ENCODE measurements at places on chromosomes 11 and 22.

DNA sequence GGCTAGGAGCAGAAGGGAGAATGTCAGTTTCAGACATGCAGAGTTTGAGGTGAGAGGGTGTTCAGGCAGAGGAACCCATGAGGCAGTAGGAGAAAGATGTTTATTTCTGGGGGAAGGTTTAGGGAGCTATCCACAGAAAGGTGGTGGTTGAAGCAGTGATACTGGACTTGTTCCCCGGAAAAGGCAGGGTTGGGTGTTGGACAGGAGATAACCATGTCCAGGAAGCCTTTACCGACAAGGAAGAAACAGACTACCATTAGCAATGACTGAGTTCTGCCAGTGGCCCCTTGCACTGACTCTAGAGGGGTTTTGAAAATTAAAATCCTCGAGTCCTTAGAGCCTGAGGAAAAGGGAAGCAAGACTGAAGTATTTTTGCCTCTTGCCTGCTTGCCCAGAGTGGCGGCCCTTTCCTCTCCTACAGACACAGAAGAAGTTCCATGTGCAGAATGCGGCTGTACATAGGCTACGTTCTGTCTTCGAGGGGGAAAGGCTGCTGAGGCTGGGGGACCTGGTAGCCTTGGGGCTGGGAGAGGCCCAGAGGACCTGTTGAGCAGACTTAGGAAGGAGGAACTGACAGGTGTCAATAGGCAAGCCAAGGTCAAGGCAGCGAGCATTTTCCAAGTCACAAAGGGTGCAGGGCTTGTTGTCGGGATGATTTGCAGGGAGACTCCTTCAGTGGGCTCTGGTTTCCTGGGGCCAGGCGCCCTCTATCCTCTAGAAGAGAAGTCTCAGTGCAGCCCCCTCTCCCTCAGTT is 146.7 kb downstream of the LDLRAD3 start:
- no peak for DNase-seq

DNA sequence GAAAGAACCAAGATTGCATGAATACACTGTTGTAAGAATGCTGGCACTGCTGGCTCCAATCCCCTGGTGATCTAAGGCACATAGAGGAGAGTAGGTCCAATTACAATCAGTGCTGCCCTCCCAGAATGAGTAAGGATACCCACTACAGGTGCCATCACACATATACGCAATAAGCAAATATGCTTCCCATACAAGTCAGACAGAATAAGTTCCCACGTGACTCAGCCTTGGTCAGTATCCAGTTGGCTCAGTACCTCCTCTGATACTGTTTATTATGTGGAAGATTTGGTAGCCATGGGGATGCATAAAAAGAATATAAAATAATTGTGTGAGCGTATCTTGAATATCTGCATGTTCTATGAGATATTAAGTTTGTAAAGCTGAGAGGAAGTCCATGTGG is 8.9 kb upstream of the OR2D3 start:
- DNase-seq: no peak

DNA sequence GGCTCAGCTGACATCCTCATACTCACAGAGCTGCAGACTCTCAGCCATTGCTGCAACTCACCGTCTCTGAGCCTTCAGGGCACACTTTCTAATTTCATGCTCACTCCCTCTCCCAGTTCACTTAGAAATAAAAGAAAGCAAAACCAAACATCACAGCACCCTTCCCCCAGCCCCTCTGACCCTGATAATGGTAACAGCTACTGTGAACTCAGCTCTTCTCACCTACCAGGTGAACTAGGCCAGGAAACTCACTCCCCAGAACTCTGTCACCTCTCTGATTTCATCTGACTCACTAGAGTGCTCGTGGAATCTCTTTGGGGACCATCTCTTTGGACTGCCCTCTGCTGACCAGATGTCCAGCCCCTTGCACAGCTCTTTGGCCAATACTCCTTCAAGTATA is 14.5 kb upstream of the PARVA start:
- DNase-seq: no peak

GRCh38 chr11:9847636-9848035 is 183.8 kb downstream of the SWAP70 start:
- DNase-seq: no peak

DNA sequence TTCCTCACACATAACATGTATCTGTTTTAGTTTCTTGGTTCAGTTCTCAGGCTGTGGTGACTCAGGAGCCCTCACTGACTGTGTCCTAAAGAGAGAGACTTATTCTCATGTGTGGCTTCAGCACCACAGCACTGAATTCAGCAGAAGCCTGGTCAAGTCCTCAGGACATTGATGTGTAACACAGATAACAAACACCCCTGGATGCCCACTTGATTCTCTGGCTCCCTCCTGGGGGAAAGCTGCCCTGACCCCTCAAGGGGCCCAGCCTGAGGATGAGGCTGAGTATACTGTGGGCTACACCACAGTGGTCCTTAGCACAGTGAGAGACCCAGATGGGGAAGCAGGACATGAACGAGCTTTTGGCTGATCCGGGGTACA is 87.2 kb upstream of the VPREB1 start:
- DNase-seq: peak; percentile 30

DNA sequence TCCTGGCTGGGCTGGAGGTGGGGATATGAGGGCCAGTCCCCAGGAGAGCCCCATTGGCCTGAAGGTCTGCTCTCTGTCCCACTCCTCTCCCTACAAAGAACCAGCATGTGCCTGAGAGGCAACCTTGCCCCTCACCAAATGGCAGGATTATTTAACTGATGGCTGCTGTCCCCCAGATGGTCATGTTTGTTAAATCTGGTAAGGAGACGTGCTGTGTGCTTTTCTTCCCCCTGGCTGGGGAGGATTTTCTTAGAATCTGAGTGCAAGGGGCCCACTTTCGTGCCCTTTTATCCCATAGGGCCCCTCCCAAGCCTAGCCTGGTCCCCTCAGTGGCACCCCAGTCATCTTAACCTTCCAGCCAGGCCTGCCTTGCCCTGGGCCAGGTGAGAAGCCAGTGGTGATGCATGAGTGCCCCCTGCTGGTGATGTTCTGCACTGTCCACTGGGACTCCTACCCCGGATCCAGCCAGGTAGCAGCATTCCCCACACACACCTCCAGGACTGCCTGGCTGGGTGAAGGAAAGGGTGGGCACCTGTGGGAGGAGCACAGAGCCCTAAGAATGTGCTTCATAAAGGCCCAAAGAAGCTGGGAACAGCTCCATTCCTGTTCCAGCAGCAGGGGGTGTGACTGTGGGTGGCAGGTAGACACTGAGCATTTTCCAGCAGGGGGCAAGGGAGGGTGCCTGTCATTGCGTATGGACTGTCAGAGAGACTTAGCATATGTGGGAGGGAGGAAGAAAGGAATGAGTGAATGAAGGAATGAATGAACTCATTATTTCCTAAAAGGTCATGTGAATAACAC is 28.9 kb downstream of the MFNG start:
- peak; percentile 89 for DNase-seq

- DNase-seq: no peak
These were observed 65.9 kb downstream of the C11orf58 start for GRCh38 chr11:16804104-16804947.

DNA sequence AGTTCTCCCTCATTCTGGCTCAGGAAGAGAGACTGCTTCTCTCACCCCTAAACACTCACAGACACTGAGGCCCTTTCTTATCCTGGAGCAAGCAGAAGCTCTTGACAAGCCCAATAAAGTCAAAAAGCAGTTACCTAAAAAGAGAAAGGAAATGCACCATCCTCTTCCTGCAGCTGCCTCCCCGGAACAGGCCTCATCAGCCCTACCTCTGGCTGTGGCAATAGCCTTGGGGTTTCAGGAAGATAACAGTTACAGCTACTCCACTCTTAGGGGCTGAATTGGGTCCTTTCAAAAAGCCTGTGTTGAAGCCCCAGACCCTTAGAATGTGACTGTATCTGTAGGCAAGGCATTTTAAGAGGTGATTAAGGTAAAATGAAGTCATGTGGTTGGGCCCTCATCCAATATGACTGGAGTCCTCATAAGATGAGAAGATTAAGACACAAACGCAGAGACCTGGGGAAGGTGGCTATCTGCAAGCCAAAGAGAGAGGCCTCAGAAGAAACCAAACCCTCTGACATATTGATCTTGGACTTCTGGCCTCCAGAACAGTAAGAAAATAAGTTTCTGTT is 3.5 kb upstream of the LGALS12 start:
- no peak for DNase-seq
